ENCODE measurements at places on chromosomes 13 and 19.

DNA sequence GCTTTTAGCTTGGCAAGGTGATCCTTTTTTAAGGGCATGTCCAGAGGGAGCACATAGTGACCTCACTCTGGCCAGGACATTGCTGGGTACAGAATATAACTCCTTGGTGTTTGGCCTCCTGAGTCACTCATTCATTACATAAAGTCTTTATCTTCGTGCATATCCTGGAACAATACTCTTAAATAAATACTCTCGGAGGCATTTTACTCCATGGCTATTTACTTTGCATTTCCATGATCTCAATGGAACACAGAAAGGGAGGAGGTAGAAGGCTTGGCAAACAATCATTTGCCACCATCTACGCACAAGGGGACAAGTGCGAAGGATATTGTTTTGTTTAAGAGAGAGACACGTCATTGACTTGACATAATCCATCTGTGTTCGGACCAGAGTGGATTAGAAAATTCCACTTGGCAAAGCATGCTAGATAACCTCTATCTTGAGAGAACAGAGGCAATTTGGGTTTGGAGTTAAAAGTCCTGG, 210.0 kb downstream of the IRS2 start:
- DNase-seq, result no peak

GRCh38 chr13:48155848-48156247, 60.9 kb upstream of the MED4 start:
- DNase-seq, result no peak

GRCh38 chr19:45263013-45263412, 11.9 kb downstream of the MARK4 start:
- DNase-seq, result no peak

DNA sequence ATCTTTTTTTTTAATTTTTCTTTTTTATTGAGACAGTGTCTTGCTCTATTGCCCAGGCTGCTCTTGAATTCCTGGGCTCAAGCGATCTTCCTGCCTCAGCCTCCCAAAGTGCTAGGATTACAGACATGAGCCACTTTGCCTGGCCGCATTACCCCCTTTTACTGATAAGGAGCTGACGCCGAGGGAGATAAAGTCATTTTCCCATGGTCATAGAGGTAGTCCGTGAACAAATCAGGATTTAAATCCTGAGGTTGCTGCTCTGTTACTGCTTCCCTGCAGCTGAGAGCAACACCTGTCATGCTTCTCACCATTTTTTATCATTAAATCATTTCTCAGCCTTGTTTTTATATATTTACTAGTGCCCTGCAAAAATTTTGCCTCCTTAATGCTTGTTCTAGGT, 7.4 kb downstream of the CYSLTR2 start:
- DNase-seq, result no peak

DNA sequence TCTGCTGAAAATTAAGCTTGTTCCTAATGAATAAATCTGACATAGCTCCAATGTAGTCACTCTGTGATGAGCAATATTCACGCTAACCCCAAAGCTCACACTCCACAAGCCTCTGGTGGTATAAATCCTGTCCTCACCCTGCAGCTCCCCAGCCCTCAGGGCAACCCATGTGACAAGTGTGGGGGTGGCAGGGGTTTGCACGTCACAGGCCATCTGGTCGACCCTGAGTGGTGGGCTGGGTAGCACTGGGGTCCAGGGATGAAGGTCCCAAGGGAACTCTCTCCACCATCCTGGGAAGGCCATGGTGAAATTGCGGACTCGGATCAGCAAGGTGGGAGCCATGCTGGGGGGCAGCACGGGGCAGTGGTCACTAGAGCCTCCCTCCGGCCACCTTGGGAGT, 100.0 kb upstream of the SOX1 start:
- no peak for DNase-seq

DNA sequence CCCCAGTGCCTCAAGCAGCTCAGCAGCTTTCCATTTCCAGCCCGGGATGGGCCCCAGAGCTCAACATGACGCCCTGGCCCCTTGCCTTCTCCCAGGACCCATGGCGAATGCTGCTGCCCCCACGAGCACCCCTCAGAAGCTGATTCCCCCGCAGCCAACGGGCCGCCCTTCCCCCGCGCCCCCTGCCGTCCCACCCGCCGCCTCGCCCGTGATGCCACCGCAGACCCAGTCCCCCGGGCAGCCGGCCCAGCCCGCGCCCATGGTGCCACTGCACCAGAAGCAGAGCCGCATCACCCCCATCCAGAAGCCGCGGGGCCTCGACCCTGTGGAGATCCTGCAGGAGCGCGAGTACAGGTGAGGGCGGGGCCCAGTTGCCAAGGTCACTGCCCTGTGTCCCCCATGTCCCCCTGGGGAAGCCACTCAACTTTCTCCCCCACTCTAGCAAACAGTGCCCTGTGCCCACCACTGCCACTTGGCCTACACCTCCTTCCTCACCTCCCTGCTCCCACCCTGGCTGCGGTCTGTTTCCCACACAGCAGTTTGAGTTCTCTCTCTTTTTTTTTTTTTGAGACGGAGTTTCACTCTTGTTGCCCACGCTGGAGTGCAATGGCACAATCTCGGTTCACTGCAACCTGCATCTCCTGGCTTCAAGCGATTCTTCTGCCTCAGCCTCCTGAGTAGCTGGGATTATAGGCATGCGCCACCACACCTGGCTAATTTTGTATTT, 26.9 kb downstream of the SMARCA4 start:
- DNase-seq, result no peak

- DNase-seq, result no peak
Observed at GRCh38 chr19:58585442-58586132, 12.5 kb upstream of the MZF1 start.

GRCh38 chr19:8631425-8631819, 989 bp downstream of the NFILZ start:
- DNase-seq, result no peak

Data from stimulated activated naive CD4-positive, alpha-beta T cell treated with Interleukin-2 at 50 U/mL for 16 hours (primary cell).